ENCODE measurements at places on chromosomes 5 and 9.

DNA sequence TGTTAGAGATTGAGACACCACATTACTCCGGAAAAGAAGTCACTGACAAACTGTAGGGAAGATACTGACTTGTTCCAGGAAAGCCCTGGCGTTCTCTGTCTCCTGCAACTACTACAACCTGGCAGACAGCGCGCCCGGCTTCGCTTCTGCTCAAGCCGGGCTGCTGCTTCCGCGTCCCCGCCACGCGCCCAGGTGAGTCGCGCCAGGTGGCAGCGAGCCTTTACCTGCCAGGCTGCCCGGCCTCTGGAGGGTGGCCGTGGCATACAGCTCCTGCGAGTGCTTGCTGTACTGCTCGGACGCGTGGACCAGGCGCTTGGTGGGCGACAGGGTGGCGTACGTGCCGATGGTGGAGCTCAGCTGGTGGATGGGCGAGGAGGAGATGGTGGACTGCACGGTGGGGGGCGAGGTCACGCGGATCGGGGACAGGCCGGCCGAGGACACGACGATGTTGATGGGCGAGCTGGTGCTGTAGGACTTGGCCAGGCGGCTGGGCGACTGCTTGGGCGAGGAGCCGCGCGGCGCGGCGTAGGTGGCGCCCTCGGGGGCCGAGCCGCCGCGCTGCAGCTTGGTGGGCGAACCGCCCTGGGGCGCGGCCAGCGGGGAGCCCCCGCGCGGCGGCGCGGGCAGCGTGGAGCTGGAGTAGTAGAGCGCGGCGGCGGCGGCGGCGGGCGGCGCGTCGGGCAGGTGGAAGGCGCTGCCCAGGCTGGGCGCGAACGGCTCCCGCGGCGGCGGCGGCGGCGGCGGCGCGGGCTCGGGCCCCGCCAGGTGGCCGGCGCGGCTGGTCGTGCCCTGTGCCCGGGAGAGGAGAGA is 519.6 kb downstream of the CTNND2 start:
- DNase-seq: no peak

DNA sequence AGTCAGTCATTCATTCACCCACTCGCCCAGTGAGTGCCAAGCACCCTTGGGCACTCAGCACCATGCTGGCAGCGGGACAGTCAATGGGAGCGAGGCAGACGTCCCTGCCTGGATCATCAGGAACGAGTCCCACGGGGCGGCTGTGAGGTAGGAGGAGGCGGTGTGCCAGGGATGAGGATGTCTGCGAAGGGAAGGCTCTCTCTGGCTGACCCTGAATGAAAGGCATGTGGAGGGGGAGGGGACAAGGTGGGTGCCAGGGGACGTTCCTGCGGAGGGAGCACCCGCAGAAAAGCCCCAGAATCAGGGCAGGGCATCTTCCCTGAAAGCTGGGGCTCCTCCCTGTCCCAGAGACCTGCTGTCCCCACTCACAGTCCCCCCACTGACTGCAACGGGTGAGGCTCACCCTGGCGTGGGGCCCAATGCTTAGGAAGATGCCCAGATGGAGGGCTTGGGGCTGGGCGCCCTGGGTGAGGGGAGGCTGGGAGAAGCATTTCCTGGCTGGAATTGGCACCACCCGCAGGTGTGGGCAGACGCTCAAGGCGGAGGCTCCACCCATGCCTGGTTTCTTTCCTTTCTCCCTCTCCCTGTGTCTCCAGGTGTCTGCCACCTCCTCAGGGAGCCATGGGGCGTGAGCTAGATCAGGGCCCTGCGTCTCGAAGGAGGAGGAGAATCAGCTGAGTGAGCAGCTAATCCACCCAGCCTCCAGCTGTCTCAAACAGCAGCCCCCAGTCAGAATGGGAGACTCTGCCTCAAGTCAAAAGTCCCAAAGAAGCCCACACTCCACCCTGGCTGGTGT is 179.0 kb upstream of the PPP1R26 start:
- DNase-seq: no peak

- DNase-seq: no peak
These were observed 92.0 kb downstream of the PLCXD3 start for GRCh38 chr5:41418220-41419031.

DNA sequence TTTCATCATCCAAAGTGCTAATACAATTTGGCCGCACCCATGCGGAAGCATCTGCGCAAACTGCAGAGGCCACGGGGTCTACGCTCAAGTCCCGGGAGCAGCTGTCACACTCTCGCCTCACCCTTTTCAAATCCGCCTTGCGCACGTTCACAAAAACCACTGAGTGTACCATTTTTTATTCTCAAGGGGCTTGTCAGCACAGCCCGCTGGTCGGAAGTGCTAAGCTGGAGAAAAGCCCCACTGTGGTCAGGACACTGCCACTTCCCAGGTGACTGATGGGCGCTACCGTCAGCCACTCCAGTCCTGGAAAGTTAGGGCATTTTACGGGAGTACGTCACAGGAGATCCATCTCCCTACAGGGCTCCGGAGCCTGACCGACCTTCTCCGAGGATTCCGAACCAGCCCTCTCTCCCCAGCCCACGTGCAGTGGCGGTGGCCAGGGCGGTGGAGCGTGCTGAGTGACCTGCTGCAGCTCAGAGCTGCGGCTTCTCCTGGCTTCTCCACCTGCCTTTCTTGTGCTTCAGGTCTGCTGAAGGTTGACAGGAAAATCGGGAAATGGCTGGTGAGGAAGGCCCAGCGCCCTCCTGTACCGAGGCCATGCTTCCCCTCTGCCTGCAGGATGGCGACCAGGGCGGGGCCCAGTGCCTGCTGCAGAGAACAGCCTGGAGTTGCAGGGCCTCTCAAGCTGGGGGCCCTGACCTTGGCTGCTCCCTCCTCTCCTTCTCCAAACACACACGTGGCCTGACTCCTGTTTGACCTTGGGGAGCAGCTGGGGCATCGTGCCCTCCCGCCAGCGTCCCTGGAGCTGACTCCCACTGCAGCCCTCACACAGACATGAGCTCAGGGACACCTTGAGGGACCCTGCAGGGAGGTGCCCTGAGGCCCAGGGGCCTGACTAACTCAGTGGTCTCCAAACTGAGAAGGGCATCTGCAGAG is 14.3 kb downstream of the RASGEF1C start:
- no peak for DNase-seq

Measured in fibroblast of villous mesenchyme (primary cell).